ENCODE measurements at places on chromosomes 4 and X.

DNA sequence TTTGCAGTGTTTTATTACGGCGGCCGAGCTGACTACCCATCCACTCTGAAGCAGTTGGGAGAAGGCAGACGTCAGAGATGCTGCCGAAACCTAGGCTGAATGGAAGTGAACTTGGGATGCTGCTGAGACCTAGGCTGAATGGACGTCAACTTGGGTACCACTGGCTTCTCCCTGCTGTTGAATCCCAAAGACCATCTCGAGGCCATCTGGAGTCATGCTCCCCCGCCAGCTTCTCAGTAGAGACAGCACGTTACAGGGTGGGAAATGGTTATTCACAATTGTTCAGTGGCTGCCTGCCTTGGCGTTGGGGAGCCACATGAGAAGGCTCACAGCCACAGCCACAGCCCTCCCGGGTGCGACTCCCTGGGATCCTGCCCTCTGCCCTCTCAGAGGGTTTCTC, 40.9 kb downstream of the P2RY8 start:
- no peak for DNase-seq

DNA sequence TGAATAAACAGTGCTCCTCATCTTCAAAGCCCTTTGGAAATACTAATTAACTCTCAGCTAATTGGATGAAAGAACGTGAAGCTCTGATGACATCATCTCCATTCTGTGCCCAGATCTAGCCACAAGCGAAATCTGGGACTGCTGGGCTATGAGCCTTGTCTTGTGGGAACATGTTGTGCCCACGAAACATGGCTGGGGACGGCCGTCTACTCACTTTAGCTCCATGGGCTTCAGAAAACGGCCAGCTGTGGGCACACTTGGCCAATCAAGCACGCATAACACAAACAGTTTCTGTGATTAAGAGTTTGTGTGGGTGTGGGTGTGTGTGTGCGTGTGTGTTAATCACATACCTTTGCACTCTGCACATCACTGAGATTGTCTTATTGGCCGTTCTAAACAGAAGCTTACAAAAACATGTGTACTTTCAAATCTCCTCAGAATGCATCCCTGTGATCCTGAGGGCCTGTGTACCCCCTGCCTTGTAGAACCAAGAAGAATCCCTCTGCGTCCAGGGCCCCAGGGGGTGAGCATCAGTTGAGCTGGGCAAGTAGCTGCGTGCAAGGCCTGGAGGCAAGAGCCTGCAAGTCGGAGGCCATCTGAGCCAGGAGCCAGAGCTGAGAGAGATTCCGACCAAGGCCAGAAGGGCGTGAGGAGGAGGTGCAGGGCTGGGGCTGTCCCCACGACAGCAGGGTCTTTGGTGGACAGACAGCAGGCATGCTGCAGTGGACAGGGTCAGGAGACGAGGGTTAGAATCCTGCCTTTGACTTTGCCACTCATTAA, 18.7 kb upstream of the ZNF185 start:
- DNase-seq = no peak

GRCh38 chr4:1770245-1770644, 22.8 kb upstream of the FGFR3 start:
- no peak for DNase-seq

DNA sequence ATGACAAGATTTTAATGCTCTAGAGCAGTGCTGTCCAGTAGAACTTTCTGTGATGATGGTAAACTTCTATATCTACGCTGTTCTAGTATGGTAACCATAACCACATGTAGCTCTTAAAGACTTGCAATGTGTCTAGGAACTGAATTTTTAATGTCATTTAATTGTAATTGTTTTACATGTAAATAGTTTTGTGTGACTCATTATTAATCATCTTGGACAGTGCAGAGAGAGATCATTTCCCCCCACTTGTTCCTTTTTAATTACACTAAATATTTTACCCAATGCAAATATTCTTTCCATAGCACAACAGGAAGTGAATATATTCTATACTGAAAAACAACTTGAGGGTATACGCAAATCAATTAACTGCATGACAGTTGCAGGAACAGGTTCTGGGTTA, 5.8 kb downstream of the ATG4A start:
- DNase-seq = no peak

- DNase-seq = no peak
These were observed 87.8 kb downstream of the CLNK start for GRCh38 chr4:10596586-10597290.

Data from stimulated activated naive CD4-positive, alpha-beta T cell (primary cell).